NCI-H187 (cell line): ENCODE measurements at places on chromosomes 7 and 10.

DNA sequence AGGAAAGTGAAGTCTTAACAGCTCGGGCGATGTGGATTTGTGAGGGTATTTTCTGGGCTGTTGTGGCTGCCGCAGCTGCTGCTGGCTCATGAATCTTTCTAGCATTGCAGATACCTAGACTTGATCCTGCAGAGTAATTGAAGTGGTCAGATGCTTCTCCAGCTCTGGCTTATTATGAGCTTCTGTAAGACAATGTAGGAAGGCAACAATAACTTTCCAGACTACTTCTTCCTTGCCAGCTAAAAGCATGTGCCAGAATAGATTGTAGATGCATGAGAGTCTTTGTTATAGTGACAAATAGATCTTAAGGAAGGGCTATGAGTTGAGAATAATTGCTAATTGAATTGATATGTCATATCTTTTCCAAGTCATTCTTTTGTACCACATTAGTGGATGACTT, 461.4 kb upstream of the POT1 start:
- no peak for DNase-seq

DNA sequence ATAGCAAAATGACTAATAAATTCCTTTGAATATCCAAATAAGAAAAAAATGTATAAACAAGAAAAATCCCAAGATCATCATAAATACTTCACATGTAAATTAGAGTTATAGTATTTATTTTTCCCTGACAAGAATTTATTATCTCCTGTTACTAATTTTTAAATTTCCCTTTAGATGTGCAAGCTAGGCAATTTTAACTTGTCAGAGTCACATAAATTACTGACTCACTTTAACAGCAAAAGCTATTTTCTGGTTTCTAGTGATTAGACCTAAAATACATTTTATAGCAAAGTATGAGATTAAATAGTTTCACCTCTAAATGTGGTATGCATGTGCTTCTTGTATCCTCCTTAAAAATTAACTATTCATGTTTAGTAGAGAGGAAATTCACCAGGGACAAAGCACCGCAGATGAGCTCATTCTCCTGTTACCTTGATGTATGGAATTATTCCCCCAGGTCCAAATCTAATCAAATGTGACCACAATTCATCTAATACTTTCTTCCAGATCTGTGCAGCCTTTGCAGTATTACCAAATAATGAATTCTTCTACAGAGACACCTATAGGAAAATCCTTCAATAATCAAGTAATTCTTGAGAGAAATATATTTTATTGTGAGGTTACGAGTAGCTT, 621.2 kb downstream of the DNAJB9 start:
- DNase-seq, result no peak

- DNase-seq, result no peak
Observed at GRCh38 chr7:18570441-18570840, 74.9 kb downstream of the HDAC9 start.

GRCh38 chr7:46192271-46192670, 271.2 kb upstream of the IGFBP3 start:
- DNase-seq, result no peak

DNA sequence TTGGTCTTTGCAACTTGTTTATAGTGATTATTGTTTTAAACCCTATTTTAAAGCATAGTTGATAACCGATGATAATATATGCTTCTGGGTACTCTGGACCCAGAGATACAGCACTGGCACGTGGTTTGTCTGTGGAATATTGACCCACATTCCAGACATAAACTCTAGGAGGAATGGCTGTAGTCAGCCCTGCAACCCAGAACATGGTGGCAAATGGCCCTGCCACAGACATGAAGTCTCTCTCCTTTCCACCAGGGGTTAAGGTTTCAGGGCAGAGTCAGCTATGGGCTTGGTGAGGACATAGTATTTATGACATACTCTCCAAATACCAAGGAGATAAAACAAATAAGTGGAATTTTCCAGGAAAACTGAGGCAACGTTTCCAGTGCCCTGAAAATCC, 83.6 kb downstream of the NAMPT start:
- DNase-seq, result no peak

DNA sequence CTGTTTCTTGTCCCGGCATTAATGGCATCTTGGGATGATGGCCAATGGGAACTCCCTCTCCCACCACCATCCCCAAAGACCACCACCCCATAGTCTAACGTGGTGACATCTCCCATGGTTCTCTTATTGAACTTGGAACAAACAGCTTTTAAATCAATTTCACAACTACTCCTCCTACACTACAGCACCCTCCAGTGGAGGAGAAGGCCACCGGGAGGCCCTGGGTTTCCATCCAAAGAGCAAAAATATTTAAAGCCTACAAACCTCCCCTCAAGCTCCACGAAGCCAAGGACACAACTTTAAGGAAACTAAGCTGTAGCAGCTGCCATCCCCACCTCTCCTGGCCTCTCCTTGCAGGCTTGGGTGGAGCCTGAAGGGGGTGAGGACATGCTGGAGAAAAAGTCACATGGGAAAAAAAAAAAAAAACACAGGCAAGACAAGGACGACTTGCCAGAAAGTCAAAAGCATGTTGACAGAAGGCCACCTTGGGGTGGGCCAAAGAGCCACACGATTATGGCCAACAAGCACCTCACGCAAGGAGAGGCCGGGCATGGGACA, 94.0 kb upstream of the LANCL2 start:
- no peak for DNase-seq

GRCh38 chr10:120735773-120736371, 115.3 kb upstream of the WDR11 start:
- DNase-seq, result no peak

- no peak for DNase-seq
Observed at GRCh38 chr7:115340828-115341227, 418.9 kb downstream of the MDFIC start.

GRCh38 chr7:136086712-136087111, 109.6 kb upstream of the MTPN start:
- no peak for DNase-seq

DNA sequence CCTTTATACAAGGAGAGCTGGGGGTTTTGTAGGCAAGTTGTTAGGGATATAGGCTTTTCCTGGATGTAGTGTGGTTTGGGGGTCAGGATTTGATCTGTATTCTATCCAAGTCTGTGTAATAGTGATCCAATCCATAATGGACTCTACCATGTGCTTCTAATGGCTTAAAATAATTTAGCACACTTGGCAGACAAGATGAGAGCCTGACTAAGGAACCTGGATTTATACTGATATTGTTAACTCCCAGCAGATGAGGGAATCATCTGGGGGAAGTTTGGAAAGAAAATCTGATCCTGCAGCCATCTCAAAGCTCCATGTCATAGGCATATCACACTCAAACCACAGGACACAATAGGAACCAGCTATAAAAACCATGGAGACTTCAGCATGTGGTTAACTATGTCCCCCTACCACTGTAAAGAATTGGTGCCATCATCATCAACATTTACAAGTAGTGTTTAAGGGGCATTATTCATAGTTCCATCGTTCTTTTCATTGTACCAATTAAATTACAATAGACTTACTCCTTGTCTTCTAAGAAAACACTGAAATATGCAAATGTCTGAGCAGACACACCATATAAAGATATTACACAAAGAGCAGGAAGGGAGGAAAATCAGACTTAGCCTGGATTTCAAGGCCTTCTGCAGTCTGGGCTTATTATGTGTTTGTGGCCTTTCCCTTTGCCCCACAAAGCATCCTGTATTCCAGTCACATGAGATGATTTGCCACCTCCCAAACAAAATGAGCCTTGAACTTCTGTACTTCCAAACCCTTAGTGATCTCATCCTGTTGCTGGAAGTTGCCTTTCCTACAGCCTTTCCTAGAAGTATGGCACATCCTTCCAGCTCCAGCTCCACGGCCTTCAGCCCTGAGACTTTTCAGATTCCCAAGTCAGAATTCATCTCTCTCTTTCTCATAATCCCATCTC, 22.5 kb upstream of the HPS1 start:
- DNase-seq, result no peak

DNA sequence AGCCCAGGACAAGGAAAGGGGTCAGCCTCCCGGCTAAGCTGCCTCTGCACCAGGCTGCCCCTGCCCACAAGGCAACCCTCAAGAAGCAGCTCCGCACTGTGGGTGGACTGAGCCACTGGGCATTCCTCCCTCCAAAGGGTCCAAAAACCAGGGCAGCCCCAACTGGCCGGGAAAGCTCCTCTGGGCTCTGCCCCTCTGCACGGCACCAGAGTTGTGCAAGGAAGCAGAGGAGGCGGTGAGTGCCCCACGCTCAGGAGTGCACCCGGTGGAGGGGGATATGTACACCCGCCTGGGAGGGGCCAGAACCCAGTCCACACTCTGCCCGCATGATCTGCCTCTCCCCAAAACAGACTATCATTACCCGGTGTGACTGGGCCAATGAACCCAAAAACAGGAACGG, 43.8 kb downstream of the PTPRN2 start:
- no peak for DNase-seq

GRCh38 chr7:99267841-99268576, 4.6 kb upstream of the MYH16 start:
- no peak for DNase-seq

DNA sequence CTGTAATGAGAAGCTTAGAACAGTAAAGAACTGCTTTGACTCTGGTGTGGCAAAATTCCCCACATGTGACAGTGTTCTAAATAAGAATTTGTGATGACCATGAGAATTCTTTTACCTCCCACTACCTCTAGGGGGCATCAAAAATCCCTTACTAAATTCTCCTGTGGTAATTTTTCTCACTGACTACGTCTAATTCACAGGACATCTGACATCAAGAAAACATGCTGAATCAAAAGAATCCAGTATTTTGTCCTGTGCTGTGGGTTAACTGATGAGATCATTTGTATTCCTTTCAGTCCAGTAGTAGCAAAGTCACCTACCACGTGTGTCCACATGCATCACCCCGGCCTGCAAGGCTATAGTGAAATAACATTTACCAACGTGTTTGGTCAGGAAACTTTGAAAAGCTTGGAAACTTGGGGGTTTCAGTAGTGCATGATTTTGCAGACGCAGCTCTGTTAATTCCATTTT, 103.8 kb downstream of the ATE1 start:
- no peak for DNase-seq

GRCh38 chr7:141441837-141442627, 109.2 kb upstream of the AGK start:
- no peak for DNase-seq

- no peak for DNase-seq
Observed at GRCh38 chr7:96143495-96144259, 178.2 kb downstream of the SLC25A13 start.
